ENCODE measurements at places on chromosomes 2 and 18.

DNA sequence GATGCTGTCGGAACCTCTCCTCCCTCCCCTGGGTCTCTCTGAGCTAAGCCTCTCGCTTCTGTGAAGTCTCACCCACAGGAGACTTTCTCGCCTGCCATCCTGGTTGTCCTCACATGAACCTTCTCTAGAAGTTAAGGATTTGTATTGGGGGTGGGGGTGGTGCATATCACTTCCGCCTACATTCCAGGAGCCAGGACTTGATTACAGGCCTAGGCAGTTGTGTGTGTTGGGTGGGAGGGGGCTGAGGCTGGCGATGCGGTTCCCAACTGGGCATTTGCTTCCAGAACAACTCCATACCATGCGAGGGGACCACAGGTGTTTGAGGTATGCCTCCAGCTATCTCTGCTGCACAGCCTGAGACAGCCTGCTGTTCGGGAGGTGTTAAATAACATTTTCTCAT lies 56.8 kb upstream of the MGAT4A start:
- no peak for DNase-seq

DNA sequence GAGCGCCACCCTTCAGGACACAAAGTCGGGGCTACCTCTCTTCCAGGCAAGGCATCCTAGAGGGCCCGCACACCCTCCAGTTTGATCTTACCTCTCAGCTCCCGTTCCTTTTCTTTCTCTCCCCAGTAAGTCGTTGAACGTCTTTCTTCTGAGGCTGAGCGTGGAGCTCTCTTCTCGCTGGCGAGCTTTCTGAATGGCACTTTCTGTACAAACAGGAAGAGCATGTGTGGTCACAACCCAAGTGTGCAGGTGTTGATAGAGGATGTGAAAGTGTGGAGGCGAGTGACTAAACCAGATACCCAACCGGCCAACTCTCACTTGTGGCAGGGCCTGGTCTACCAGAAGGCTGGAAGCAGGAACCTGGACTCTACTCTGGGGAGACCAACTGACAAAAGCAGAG lies at the start of gene AFF3:
AFF3 (minus strand) TSS at position 198 of the 400 bp plus-strand sequence. CDS start 38,136 bp downstream, outside the sequence.
- peak; percentile 21 for DNase-seq

GRCh38 chr2:40286721-40287120 lies 165.2 kb downstream of the SLC8A1 start:
- DNase-seq, result no peak

GRCh38 chr2:71546777-71547281 lies 93.5 kb downstream of the DYSF start:
- DNase-seq, result no peak

- no peak for DNase-seq
Observed at GRCh38 chr2:236959876-236960275, 125.8 kb upstream of the COPS8 start.

DNA sequence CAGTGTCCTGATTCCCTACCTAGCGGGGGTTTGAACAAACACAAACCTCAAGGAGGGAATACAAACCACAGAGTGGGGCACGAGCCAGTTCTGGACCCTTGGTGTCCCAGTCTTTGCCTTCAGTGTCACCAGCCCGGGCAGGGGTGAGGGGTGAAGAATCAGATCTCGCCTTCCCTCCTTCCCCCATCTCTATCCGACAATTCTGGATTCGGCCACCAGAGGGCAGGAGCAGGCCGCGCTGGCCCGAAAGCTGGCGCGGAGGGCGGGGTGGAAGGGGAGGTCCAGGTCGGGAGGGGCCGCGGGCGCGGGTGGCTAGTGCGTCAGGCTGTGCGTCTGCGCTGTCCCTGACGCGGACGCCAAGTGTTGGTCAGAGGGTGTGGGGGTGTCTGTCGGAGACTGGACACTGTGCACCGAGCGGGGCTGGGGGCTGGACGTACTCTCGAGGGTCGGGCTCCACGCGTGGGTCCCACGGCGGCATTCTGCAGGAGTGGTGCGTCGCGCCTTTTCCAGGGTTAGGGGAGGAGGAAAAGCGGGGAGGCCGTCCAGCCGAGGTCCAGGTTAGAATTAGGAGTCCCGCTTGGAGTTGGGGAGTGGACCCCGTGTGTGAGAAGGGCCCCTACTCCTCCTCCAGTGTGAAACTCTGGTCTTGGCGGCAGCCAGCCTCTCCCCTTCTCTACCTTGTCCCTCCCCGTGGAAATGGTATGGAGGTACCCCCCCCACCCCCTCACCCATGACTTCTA lies 2.9 kb upstream of the CRYBA2 start:
- peak; percentile 76 for DNase-seq

DNA sequence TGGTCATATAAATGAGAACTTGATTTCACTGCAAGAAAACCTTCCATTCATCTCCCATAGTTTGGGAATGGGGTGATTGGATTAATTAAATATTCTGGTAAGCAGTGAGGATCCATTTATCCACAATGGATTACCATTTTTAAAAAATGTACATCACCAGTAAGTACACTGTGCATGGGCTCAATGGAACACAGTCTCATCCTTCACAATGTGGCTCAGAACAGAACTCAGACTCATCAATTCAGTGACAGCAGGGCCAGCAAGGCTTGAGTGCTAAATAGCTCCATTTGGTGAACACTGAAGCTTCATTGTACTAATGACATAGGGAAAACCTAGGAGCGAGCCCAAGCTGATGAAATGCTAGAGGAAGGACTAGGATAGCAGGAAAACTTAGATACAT lies 223.8 kb downstream of the CMPK2 start:
- no peak for DNase-seq

DNA sequence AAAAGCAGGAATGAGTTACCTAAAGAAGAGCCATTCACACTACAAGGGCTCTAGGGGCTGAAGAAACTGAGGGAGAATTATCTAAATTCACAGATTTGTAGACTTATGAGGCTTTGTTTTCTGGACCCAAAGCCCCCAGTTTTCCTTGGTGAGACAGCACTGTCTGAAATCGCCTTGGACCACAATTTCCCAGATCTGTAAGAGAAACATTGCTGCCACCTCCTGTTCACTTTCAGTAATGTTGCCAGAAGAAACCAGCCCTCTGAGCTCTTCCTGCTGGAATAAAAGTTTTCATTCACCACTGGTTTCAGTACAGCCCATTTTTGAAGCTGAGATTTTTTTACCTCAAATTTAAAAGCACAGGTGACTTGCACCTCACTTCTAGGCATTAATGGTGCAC lies 169.2 kb downstream of the CDH20 start:
- DNase-seq, result no peak

DNA sequence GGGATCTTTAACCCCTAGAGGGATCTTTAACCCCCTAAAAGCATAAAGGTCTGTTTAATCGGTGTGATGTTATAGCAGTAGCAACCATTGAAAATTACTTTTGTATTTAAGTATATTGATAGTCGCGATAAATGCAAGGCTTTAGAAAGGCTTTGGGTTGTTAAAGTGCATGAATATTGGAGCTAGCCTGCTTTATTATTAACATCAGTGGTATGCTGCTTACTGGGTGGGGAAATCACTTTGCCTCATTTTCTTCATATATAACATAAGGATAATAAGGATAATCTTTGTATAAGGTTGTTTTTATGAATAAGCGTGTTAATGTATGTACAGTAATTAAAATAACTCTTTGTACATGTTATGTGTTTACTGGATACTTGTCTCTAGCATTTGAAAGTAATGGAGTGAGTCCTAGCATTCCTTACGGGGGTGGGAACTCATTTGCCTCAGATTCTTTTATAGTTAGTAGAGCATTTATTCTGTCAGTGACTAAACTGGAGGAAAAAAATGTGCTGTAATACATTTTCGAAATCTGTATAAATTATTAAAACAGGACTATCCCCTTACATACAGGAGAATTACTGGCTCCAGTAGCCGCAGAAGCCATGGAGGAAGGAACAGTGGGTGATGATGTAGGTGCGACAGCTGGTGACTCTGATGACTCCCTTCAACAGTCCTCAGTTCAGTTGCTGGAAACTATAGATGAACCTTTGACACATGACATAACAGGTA lies 122.2 kb downstream of the BIRC6 start:
- no peak for DNase-seq

DNA sequence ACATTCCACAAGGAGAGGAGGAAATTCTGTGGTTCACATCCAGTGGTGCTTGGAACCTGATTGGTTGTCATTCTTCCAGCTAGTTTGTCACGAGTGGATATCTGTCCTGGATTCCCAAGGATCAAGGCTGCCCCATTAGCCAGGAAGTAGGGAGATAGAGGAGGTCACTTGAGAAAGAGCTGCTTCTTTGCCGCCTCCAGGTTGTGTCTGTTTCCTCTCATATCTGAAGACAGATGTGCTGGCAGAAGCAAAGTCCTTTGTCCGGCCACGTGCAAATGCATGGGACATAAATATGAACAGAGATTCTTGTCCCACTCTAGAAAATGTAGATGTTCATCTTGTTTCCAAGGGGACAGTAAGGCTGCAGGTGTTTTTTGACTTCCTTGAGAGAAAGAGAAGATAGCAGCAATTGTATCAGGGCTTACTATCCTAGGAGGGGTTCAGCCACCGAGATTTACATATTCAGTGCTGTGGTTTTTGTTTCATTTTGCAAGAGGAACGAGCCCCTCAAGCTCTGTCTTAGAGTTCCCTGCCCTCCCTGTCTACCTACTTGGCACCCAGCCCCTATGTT lies 174.4 kb downstream of the RPIA start:
- no peak for DNase-seq

- no peak for DNase-seq
Observed at GRCh38 chr2:194383401-194383800, 1273.6 kb upstream of the SLC39A10 start.

GRCh38 chr2:222819722-222820333 lies 41.0 kb upstream of the ACSL3 start:
- no peak for DNase-seq

DNA sequence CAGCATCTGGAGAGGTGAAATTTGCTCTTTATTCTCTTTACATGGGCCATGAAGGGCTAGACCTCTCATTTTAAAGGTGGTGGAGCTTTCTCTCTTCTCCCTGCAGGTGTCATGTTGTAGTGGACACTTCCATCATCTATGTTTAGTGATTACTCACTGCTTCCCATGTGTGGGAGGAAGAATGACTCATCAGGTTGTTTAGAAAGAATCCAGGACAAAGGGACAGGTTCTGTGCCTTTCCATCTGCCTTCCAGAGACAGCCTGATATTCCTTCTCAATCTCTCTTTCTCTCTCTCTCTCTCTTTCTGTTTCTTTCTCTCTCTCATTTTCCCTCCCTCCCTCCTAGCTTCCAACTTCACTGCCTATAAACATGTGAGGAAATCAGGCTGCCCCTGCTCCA lies 38.7 kb downstream of the SCG2 start:
- DNase-seq, result no peak

GRCh38 chr2:121562269-121563176 lies 31.8 kb downstream of the RNU4ATAC start:
- DNase-seq, result no peak

DNA sequence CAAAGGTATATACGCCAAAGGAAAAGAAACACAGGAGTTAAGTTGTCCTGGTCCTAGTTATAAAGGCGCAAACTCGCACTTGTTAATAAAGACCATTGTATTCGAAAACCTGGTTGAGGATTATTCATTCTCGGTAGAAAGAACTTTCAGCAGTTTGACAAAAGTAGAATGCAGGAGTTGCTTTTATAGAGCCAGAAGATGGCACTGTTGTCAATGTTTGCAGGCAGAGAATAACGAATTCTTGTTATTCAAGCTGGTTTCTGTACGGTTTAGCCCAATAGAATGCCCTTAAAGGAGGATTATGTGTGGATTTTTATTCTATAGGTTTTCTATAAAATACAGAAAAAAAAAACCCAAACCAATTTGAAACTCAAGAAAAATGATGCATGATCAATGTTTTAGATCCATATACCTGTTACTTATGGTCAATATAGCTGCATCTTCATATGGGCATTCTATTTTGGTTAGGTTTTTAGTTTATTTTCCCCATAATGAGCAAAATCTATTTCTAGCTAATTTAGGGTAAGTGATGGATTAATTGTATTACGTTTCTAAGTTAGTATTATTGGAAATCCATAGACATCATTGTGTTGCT lies 510.3 kb downstream of the PLCL1 start:
- peak; percentile 40 for DNase-seq

DNA sequence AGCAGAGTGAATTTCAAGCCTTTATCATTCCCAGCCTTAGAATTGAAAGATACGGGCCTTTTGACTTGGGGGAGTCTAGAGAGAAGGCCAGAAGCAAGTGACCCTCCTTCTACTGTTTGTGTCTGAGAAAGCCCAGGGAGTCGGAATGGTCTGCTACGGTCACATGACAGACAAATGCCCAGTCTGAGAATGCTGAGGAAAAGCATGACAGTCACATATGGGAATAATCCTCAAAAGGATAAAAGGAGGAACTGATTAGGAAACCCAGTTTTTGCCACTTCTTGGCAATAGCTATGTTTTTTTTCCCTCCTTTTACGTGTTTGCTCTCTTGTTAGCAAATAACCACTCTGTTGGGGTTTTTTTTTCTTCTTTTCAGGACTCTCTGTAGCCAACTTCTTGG lies 38.1 kb upstream of the HNRNPA3 start:
- DNase-seq, result no peak

DNA sequence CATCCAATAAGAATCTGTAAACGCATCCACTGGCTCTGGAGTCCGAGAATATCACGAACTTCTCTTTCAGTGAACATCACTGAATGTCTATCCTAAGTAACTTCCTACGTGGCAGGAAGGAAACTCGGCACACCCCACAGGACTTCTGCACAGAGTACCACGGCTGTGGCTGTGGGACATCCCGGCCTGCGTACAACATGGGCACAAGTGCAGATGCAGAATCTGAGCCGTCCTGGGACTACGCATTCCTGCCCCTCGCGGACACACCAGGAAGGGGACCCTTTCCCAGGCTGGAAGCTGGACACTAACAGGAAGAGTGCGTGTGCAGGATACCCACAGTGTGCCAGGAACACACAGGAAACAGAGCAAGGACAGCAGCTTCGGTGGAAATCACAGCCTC lies 60.6 kb downstream of the ZNF516 start:
- no peak for DNase-seq

DNA sequence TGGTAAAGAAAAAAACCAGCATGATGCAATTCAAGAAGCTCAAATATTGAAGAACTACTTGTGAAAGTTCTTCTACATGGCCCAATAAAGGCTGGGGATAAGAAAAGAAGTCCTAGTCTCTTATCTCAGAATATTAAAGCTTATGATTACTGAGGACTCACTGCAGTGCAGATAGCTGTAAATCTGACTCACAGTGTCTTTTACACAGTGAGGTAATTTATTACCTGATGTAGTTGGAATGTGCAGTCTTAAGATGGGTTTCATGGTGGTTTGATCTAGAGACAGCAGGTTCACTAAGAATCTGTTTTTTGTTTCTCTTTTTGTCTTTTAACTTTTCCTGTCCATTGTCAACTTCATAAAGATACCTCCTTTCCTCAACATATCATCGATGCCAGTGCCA lies 484.0 kb upstream of the MAP2 start:
- no peak for DNase-seq

DNA sequence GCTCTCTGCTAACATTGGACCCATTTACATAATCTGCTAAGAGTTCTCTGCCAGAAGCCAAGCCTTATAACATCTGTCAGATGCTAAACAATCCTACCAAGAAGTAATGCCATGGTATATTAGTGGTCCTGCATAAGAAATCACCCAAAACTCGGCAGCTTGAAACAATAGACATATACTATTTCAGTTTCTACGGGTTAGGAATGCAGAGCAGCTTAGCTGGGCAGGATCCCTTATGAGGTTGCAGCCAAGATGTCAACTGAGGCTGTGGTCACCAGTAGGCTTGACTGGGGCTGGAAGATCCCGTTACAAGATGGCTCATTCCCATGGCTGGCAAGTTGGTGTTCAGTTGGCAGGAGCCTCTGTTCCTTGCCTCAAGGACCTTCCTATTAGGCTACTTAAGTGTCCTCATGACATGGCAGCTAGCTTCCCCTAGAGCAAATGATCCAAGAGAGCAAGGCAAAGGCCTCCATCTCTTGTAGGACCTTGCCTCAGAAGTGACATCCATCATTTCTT lies 25.1 kb upstream of the SOS1 start:
- no peak for DNase-seq

Data from CD4-positive, alpha-beta T cell treated with Interleukin-2 at 100 ng/mL for 4 hours (primary cell).